ENCODE measurements at places on chromosomes 1 and 21.

DNA sequence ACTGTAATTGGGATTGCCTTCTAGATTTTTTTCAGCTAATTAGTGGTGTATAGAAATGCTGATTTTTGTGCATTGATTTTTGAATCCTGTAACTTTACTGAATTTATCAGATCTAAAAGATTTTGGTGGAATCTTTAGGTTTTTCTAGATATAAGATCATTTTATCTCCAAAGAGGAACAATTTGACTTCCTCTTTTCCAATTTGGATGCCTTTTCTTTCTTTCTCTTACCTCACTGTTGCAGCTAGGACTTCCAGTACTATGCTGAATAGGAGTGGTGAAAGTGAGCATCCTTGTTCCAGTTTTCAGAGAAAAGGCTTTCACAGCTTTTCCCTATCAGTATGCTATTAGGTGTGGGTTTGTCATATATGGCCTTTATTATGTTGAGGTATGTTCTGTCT, 53.6 kb downstream of the TESK2 start:
- DNase-seq: peak; percentile 36

DNA sequence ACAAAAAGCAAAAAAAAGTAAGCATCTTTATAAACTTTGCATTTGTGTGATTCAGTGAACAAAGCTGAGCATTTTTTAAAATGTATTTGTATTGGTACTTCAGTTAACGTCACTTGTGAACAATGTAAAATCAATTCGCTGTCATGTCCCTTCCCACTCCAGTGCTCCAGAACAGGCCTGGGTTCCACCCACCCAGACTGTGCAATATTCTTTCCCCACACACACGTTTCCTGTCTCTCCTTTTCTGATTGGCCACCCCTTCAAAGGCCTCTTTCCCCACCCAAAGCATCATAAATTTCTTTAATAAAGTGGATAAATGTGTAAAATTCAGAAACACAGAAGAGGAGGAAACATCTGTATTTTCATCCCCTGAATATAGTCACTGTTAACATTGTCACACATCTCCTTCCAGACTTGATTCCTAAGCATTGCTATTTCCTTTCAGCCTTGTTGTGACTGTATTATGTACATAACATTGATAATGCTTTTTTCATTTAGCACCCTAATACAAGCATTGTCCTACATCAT, 12.0 kb downstream of the CLEC20A start:
- no peak for DNase-seq

GRCh38 chr1:110328274-110328673, 10.9 kb upstream of the RBM15 start:
- peak; percentile 31 for DNase-seq

- DNase-seq: no peak
Measured at GRCh38 chr1:185972096-185972850, 238.1 kb downstream of the HMCN1 start.

- DNase-seq: peak; percentile 24
Measured at GRCh38 chr1:36177589-36178431, 21.9 kb downstream of the MAP7D1 start.

DNA sequence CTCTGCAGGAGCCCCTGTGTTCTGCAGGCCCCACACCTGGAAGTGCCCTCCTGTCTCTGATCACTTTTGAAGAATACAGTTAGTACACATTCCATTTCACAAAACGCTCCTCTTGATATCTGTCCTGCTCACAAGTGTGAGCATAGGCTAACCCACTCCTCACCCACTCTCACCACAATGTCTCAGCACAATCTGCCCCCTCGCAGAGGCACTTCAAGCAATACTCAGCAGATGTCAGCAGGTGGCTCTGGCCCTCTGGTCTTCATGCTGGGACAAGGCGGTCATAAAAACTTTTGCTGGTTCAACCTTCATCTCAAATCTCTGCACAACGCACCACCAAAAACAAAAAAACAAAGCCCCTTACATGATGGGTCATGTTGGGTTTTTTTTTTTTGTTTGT, 671.2 kb downstream of the MATN1 start:
- DNase-seq: no peak

DNA sequence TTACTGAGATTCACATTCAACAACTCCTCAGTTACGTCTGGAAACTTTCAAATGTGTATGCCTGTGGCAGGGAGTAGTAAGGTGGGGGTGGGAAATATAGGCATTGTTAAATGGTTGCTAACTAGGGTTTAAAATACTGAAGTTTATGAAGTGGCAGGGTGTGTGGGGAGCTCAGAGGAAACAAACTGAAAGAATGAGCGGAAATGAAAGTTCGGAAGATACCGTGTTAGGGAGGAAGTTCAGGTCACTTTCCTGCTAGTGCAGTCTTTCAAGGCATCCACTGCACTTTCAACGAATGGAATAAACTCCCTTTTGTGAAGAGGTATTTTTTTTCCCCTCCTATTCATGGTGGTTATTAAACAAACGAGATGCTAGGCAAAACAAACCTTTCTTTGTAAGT, 19.7 kb downstream of the SYNJ1 start:
- DNase-seq: no peak

GRCh38 chr1:183806125-183806524, 1.2 kb downstream of the RGL1 start:
- DNase-seq: no peak

DNA sequence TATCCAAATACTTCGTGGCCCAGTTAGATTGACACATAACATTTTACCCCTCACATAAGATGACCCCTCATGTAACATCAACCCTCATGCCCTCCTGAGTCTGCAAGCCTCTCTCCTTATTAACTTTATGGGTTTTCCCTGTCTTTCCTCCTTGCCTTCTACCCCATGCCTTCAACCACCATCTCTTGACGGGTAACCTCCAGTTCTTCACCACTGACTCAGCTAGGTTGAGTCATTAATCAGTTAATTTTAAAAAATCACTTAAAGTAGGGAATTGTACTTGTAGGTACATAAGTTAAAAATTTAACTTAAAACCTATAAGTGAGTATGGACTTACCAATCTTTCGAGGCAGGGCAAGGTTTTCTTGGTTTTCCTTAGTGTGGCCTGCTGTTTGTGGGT, 330.7 kb downstream of the CAMTA1 start:
- no peak for DNase-seq

- no peak for DNase-seq
Measured at GRCh38 chr1:202567738-202568137, 142.5 kb downstream of the SYT2 start.

- peak; percentile 71 for DNase-seq
Measured at GRCh38 chr21:38352536-38353219, 95.9 kb downstream of the KCNJ15 start.

DNA sequence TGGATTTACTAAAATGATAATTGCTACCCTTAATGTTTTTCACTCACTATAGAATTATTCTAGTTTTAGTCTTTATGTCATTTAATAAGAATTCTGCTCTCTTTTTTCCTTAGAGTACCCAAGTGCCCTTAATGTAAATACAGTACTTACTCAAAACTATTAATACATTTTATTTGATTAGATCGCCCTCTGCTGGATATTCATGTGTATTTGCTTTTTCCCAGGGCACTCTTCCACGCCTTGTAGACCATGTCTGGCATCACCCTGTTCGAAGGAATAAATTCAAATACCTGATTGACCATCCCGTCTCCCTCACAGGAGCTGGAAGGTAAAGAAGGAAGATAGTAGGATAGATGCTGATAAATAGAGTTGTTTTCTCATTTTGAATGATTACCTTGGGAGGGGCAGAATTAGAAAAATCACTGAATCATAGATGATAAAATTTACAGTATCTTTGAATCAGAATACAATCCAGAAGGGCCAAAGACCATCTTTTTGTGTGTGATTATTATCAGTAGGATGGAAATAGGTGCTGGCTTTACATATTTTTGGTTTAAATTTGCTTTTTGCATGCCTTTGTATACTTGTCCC, 4.1 kb downstream of the AXDND1 start:
- peak; percentile 87 for DNase-seq

DNA sequence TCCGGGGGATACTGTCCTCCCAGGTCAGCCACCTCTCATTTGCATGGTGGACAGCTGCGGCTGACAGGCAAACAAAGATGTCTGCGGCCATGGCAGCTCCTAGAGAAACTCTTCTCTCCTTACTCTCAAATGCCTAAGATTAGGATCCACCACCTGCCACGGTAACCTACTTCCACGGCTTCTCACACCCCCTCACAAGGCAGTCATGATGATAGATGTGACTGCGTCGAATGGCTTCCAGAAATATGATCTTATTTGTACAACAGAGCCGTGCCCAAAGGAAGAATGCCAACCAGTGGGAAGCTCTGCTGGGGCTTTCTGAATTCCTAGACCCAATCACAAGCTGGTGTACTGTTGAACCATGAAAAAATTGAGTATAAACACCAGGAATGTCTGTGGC, 73.4 kb downstream of the BACE2 start:
- DNase-seq: no peak

GRCh38 chr1:87523466-87523865, 194.8 kb downstream of the LMO4 start:
- no peak for DNase-seq

DNA sequence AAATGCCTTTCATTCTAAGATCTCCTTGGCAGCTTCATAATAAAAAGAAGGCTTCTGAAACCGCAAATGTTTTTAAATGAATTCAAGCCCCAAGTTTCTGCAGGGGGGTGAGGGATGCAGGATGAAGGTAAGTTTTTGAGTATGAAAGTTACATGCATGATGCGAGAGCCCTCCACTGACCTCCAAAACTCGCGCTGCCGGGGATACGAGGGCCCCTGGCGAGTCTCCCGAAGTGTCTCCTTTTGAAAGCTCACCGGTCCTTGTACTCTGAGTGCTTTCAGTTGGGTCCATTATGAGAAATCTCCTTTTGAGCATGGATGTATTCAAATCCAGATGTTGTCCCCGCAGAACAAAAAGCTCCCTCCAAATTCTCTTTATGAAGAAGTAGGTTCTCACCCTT, 18.9 kb upstream of the ZC3H12A start:
- no peak for DNase-seq

DNA sequence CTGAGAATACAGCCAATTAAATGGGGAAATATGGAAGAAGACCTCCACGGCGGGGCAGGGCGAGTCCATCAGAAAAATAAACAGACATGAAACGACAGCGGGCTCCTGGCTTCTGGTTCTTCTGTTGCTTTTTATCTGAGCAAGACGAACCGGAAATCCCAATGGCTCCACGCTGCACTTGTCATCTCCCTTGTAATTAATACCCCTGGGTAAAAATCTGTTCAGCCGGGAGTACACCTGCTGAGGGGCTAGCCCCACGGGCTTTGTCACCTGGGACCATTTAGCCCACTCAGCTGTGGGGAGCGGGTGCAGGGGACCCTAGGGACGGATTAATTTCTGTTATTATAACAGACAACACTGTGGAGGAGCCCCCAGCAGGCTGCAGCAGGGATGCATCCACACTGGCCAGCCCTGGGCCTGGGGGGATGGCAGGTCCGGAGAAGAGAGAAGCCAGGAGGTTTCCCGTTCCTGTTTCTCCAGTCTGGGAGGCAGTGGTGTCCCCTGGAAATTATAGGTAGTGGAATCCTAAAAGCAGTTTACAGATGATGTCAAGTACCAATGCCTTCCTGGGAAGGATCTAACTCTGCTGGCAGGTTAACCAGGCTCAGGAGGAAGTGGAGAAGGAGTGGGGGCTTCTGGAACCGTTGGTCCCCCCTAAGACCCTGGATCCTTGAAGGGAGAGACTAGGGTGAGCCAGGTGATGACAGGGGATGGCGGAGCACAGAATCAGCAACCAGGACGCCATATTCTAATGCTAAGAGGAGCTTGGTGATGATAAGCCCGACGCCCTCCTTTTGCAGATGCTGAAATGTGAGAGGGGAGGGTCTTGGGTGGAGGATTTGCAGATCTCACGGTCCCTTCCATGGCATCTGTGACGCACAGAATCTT, 566.1 kb downstream of the PTPRU start:
- DNase-seq: no peak

DNA sequence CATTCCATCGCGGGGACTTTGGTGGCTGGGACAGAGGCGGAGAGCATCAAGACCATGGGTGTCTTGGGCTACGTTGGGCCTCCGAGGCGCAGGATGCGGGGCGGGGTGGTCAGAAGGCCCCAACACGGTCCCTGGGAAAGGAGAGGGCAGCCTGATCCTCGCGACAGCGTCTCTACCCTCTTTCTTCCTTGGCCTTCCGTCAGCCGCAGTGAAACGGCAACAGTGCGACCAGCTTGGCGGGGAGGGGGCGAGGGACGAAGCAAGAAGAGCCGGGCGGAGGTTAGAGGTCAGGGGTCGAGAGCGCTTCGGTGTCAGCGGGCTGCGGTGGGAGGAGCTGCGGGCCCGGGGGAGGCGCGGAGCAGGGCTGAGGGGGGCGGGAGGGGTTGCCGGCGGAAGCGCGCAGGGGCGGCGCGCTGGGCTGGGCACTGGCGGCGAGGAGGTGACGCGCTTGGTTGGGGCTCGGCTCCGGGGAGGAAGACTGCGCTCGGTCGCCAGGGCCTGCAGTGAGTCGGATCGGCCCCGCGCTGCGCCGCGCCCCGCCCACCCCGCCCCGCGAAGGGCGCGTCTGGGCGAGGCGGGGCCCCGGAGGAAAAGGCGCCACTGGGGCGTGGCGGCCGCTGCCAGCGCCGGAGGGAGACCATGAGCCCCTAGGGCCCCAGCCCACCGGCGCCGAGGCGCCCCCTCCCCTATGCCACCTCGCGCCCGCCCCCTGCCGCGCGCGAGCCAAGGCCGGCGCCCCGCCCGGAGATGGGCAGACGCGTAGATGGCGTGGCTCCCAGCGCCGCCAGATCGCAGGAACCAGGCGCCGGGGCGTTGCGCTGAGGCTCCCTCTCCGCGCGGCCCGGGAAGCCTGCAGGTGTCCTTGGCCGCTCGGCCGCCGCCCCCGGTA, at the start of gene KCNC4:
Gene KCNC4, plus strand, starts transcription at position 600 of the 889 bp plus-strand sequence. CDS start 1,186 bp downstream, outside the sequence.
- peak; percentile 83 for DNase-seq

DNA sequence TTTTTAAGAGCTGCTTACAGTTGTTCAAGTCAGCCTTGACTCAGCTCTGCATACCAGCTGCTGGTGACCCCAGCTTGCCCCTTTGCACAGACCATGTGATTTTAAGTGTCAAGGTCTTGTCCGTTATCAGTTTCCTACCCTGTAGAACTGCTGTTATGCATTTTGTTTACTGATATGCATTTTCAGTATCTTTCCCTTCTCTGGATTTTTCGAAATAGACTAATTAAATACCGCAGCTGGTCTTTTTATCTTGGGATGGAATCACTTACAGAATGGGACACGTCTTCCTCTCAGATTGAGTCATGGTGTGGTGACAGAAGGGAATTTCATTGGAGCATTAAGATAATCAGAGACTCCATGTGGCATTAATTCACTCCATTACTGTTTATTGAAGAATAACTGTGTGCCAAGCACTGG, 145.6 kb downstream of the FMN2 start:
- no peak for DNase-seq

DNA sequence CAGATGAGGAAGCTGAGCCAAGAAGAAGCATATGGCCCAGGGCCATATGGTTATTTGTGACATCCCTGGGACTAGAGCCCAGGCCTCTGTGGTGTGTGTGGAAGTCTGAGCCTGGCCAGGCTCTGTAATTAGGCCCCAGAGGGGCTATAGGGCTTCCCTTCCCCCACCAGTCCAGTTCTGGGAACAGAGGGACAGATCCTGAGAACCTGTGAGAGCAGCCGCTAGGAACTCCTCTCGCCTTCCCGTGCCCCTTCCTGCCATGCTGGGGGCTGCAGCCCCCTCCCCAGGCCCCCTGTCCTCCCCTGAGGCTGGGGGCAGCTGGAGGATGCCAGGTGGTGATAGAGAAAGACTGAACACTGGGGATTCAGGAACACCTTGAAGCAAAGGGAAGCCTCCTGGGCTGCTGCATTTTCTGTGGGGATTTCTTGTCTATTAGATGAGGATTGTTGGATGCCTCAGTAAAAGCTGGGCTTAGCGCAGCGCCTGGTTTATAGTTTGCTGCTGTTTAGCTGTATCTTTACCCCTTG, 33.3 kb downstream of the COQ8A start:
- no peak for DNase-seq
